ENCODE measurements at places on chromosomes 5 and 9.

- H3K4me1 ChIP-seq: peaks cover 28% of the 10 kb centered on the region
- peaks cover 20% of the 10 kb centered on the region for H3K36me3 ChIP-seq
- H3K27me3 ChIP-seq: no peaks in the 10 kb centered on the region
Observed at GRCh38 chr9:126424511-126424910, 97.9 kb downstream of the MVB12B start.

GRCh38 chr5:18772475-18772874 is 1138.2 kb downstream of the TAF11L14 start:
- H3K4me1 ChIP-seq: no peaks in the 10 kb centered on the region
- no peak overlapping the region for H3K27ac ChIP-seq
- H3K27me3 ChIP-seq: no peaks in the 10 kb centered on the region
- no peak overlapping the region for H3K4me3 ChIP-seq
- no peaks in the 10 kb centered on the region for H3K36me3 ChIP-seq

DNA sequence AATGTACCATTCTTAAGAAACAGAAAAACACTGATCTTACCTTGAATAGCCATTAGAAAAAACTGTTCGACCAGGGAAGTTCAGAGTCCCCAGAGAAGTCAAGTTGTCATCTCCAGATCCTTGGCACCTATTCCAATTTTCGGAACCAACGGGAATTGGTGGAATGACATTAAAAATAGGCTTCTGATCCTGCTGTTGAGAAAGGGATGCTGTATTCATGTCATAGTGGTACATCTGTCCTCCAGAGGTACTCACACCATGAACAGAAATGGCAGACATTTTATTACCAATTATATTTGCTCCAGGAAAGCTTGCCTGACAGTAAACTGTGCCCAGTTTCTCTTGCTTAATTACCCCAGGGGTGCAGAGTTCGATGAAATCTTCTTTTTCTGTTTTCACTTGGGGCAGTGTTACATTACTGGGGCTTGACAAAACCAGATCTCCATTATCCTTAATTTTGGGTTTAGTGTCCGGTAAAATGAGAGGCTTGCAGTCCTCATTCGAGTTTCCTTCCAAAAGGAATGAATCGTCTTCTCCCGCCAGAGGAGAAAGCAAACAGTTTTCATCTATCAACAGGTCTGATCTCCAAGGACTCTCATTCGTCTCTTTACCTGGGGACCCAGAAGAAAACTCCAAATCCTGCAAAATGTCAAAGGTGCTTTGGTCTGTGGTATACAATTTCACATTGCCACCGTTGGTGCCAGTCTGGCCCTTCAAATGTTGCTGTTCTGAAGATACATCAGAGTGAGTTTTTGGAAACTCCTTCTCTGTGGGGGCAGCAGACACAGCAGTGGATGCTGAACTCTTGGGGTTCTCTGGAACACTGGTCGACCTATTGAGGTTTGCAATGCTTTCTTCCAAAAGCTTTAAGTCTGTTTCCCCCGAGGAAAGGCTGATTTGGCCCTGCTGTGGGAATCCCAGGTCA is 3.6 kb downstream of the NR3C1 start:
- H3K4me1 ChIP-seq: peaks cover 89% of the 10 kb centered on the region
- H3K27me3 ChIP-seq: no peaks in the 10 kb centered on the region
- H3K36me3 ChIP-seq: peaks cover 10% of the 10 kb centered on the region

DNA sequence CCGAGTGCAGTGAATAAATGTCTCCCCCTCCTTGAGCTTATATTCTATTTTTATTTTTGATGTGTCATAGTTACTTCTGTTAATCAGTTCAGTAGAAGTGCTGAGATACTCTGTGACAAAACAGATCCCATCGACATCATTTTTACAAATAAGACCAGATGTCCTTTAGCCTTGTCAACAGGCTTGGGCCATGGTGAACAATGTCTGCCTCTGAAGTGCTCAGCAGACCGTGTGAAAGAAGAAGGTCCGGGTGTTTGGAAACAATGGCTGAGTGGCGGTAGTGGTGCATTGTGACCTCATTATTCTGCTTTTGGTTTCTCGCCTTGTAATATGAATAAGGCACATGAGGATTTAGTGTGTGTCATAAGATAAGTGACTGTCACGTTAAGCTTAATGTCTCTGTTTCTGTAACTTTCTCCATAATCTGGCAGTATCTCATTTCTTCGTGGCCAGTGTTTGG is 71.2 kb downstream of the SYK start:
- no peaks in the 10 kb centered on the region for H3K4me1 ChIP-seq

- H3K36me3 ChIP-seq: no peaks in the 10 kb centered on the region
- H3K4me3 ChIP-seq: no peak overlapping the region
- H3K4me1 ChIP-seq: no peaks in the 10 kb centered on the region
- DNase-seq: no peak
- H3K27ac ChIP-seq: no peak overlapping the region
- H3K27me3 ChIP-seq: no peaks in the 10 kb centered on the region
Observed at GRCh38 chr5:44225231-44226160, 163.7 kb downstream of the FGF10 start.

DNA sequence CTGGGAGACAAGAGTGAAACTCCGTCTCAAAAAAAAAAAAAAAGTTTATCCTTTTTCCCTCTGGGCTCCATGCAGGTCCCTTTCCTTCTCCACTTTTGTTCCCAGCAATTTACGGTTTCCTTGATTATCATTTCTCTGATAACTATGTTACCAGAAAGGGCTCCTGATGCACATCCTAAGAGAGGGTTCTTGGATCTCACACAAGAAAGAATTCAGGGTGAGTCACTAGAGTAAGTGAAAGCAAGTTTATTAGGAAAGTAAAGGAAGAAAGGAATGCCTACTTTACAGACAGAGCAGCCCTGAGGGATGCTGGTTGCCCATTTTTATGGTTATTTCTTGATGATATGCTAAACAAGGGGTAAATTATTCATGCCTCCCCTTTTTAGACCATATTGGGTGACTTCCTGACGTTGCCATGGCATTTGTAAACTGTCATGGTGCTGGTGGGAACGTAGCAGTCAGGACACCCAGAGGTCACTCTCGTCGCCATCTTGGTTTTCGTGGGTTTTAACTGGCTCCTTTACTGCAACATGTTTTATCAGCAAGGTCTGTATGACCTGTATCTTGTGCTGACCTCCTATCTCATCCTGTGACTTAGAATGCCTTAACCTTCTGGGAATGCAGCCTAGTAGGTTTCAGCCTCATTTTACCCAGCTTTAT is 13.5 kb upstream of the MELK start:
- no peak overlapping the region for H3K4me3 ChIP-seq
- no peaks in the 10 kb centered on the region for H3K27me3 ChIP-seq
- H3K4me1 ChIP-seq: no peaks in the 10 kb centered on the region
- no peak overlapping the region for H3K27ac ChIP-seq
- no peaks in the 10 kb centered on the region for H3K36me3 ChIP-seq

- H3K27ac ChIP-seq: no peak overlapping the region
- peaks cover 9% of the 10 kb centered on the region for H3K27me3 ChIP-seq
Observed at GRCh38 chr5:5544094-5544663, 121.7 kb downstream of the ICE1 start.

DNA sequence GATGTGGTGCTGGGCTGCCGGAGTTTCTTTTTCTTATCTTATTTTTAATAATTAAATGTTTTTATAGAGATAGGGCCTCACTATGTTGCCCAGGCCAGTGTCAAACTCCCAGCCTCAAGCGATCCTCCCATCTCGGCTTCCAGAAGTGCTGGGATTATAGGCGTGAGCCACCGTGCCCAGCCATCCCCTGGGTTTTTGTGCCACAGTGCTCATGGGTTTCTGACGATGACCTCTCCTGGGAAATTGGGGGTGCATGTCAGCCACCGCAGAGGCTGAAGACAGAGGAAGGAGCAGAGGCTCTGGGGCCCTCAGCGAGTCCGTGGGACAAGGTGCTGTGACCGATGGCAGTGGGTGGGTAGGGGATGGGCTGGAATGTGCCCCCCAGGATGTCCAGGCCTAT is 14.4 kb downstream of the GPSM1 start:
- H3K4me3 ChIP-seq: peak overlapping the region; percentile 64
- peaks cover 73% of the 10 kb centered on the region for H3K4me1 ChIP-seq
- peaks cover 22% of the 10 kb centered on the region for H3K36me3 ChIP-seq

GRCh38 chr9:90801973-90802322 is 329 bp downstream of the SYK start:
- H3K4me1 ChIP-seq: peaks cover 11% of the 10 kb centered on the region
- H3K36me3 ChIP-seq: no peaks in the 10 kb centered on the region
- peaks cover 92% of the 10 kb centered on the region for H3K27me3 ChIP-seq
- no peak for DNase-seq
- peak overlapping the region; percentile 59 for H3K4me3 ChIP-seq

DNA sequence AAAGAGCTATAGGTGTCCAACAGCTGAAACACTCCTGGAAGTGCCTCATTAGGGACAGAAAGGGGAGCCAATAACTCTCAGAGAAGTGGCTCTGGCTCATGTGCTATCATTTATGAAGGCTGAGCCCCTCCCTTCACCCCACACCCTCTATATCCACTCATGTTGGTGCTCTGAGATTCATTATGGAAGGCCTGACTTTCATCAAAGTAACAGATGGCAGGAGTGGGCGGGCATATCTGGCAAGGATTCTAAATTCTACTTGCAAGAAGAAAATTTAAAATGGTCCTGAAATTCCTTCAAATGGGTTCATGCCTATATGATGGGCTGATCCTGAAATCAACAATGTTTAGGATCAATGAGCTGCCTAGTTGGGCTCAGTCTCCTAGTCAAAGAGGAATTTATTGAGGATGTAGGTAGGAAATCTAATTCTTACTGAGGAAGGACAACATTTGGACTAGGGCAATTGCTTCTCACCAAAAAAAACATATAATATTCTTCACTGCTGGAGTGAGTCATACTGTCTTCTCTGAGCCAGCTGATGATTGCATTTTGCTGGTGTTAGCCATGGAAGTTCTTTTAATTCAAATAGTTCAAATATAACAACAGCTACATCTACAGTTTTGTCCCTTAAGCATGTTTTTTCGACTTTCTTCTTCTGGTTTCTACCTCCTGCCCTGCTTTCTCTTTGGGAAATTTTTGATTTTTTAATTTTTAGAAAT is 23.5 kb downstream of the NMRK1 start:
- no peak overlapping the region for H3K4me3 ChIP-seq
- peaks cover 35% of the 10 kb centered on the region for H3K36me3 ChIP-seq
- no peak for DNase-seq
- peak overlapping the region; percentile 23 for H3K27ac ChIP-seq
- no peaks in the 10 kb centered on the region for H3K4me1 ChIP-seq

DNA sequence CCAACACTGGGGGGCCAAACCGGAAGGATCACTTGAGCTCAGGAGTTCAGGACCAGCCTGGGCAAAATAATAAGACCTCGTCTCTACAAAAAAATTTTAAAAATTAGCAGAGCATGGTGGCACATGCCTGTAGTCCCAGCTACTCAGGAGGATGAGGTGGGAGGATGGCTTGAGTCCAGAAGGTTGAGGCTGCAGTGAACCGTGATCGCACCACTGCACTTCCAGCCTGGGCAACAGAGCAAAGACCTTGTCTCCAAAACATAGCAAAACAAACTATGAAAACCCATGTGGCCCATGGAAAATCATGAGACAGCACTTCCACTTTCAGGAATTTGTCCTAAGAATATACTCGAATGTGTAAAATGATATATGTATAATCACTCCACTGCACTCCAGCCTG is 6.1 kb downstream of the SETX start:
- no peak overlapping the region for H3K27ac ChIP-seq
- no peak for DNase-seq
- H3K27me3 ChIP-seq: no peaks in the 10 kb centered on the region
- peaks cover 40% of the 10 kb centered on the region for H3K4me1 ChIP-seq
- no peak overlapping the region for H3K4me3 ChIP-seq

DNA sequence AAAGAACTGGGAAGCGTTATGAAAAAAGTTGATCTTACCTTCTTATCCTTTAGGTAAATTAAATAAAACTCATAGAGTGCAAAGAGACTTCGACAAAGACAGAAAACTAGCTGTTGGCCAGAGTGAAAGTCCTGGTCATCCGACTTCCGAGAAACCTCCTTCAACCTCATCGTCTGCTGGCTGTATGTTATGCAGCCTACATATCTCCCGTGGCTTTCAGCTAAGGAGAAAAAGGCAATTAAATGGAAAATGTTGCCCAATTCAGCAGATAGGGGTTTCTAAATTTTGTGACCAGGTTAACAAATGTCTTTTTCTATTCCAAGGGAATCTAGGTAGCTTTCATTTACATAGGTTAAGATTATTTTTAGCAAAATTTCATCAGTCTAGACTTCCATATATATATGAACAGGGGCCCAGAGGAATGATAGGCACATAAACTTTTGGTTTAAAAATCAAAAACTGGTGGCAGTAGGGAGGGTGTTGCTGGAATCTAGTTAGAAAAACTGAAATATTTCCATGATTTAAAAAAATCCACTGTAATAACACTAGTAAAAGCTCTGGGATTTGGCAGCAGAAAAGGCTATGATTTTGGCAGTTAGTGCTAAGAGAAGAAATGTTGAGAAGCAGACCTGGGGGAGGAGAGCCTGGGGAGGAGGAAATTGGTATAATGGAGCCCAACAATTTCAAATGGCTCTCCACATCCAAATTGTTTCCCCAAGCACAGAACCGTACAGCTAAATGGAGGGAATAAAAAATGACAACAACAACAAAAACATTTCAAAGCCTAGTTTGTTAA is 32.1 kb downstream of the RAI14 start:
- no peaks in the 10 kb centered on the region for H3K27me3 ChIP-seq
- H3K36me3 ChIP-seq: no peaks in the 10 kb centered on the region
- H3K4me3 ChIP-seq: no peak overlapping the region
- no peak overlapping the region for H3K27ac ChIP-seq
- no peak for DNase-seq

DNA sequence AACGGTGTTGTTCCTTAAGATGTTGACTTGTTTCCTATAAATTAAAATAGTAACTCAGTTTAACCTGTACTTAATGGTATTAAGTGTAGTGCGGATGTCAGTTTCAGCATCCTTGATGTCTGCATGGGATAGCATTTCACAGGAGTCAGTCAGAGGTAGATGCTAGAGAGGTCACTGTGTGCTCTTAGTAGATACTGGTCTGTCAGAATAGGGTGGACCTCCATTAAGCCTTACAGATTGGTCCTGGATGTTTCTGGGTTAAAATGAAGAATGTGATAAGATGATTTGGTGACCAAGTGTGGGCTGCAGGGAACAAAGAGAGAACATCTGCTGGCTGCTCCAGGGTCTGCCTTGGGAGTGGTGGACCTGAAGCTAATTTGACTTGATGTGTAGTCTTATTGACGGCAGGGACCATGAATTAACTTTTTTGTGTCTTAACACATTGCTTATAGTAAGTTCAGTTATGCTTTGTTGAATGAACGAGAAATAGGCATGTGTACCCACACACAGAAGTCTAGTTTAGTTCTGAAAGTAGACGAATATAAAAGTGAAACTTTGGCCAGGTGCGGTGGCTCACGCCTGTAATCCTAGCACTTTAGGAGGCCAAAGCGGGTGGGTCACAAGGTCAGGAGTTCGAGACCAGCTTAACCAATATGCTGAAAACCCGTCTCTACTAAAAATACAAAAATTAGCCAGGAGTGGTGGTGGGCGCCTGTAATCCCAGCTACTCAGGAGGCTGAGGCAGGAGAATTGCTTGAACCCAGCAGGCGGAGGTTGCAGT is 12.5 kb downstream of the RAB24 start:
- DNase-seq: no peak
- no peak overlapping the region for H3K27ac ChIP-seq
- H3K4me3 ChIP-seq: no peak overlapping the region
- H3K36me3 ChIP-seq: peaks cover 94% of the 10 kb centered on the region

All from left ventricle myocardium inferior (tissue), 1 donor.